ENCODE measurements at places on chromosomes 1 and 21. TPM values are rescaled to one million over a fixed set of nuclear protein-coding genes. Genes with fewer than 3 reads are reported as not detected.

DNA sequence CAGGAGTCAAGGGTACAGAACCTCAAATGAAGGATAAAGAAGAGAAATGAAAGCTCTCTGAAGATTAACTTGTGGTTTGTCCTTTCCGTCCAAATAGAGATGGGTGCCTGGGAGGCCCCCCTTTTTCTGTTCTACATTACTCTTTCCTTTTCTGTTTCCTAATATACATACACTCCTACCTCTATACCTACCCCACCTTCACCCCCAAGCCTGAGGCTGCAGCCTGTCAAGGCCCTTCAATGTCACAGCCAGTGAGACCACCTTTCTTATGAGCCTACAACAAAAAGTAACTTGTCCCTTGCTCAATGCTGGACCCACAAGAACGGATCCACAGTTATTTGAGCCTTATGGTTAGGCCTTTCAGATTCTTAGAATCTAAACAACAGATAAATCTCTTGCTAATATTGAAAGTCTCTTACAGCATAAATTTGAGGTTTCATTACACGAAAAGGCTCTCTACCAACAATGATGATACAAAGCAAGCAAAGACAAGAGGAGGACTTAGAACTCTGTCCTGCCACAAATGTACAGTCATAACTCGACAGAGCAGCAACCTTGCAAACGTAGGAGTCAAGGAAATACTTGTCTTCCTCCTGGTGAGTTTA lies 4.1 kb upstream of the TRAF3IP3 start:
- H3K4me1 ChIP-seq = peaks cover 8% of the 10 kb centered on the region
- no peak for DNase-seq
- H3K36me3 ChIP-seq = no peaks in the 10 kb centered on the region

DNA sequence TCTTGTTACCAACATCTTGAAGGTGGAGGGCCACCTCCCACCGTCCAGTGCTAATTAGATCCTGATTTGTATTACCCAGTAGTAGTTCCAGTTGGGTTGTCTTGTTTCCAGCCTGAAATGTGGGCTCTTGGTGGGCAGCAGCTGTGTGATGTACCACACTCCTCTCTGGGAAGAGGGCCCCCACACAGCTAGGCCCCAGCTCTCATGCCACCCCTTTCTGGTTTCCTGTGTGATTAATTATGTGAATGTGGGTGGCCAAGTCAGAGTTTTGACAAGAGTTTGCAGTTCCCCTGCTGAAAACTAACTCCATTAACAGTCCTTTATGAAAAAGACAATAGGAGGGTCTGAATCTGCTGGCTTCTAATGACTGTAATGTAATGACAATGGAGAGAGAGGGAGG lies 3.8 kb downstream of the HMGB4 start:
- no peak overlapping the region for H3K4me3 ChIP-seq
- H3K36me3 ChIP-seq = no peaks in the 10 kb centered on the region
- H3K4me1 ChIP-seq = no peaks in the 10 kb centered on the region
- DNase-seq = no peak

- no peaks in the 10 kb centered on the region for H3K27me3 ChIP-seq
- no peaks in the 10 kb centered on the region for H3K4me1 ChIP-seq
- no peak overlapping the region for H3K27ac ChIP-seq
These were observed 908 bp downstream of the CD53 start for GRCh38 chr1:110873856-110874255.

GRCh38 chr1:110068646-110069403 lies 1.6 kb downstream of the ALX3 start:
- H3K4me1 ChIP-seq = no peaks in the 10 kb centered on the region
- peak; percentile 18 for DNase-seq
- H3K27me3 ChIP-seq = peaks cover 92% of the 10 kb centered on the region
- H3K36me3 ChIP-seq = no peaks in the 10 kb centered on the region
- no peak overlapping the region for H3K4me3 ChIP-seq
- no peak overlapping the region for H3K27ac ChIP-seq

Gene CCDC17
- total RNA-seq = 2.9 TPM

Gene KAZN
- total RNA-seq = 26.9 TPM
